ENCODE measurements at places on chromosomes 2 and 18. TPM values are rescaled to one million over a fixed set of nuclear protein-coding genes. Genes with fewer than 3 reads are reported as not detected.

DNA sequence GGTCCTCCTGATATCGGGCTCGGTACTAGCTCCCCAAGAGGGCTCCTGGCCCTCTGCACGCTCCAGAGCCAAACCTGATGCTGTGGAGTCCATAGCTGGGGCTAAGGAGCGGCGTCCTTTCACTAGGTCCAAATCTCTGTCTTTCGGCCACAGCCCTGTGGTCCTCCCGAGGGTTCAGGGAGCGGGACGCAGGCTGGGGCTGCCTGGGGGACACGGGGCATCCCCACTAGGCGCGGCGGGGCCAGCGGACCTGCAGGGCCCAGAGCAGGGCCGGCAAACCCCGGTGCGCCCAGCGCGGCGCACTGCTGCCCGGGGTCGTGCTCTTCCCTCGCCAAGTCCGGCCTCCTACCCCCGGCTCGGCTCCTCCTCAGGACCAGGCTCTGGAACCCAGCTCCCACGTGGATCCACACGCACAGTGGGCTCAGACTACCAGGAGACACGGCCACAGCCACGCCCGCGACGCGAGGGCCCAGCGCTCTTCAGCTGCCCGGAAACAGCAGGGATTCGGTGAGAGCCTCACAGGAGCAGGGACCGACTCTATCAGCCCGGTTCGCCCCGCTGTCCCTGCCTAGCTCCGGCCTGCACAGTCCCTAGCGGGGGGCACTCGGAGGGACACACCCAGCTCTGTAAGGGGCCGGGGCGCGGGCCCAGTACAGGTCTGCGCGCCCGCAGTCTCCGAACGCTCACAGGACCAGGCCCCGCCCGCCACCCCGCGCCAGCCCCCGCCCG, 593 bp downstream of the ZNF514 start:
- peak; percentile 24 for DNase-seq

- no peak for DNase-seq
These were observed 1288.7 kb downstream of the CNTNAP5 start for GRCh38 chr2:125313806-125314205.

DNA sequence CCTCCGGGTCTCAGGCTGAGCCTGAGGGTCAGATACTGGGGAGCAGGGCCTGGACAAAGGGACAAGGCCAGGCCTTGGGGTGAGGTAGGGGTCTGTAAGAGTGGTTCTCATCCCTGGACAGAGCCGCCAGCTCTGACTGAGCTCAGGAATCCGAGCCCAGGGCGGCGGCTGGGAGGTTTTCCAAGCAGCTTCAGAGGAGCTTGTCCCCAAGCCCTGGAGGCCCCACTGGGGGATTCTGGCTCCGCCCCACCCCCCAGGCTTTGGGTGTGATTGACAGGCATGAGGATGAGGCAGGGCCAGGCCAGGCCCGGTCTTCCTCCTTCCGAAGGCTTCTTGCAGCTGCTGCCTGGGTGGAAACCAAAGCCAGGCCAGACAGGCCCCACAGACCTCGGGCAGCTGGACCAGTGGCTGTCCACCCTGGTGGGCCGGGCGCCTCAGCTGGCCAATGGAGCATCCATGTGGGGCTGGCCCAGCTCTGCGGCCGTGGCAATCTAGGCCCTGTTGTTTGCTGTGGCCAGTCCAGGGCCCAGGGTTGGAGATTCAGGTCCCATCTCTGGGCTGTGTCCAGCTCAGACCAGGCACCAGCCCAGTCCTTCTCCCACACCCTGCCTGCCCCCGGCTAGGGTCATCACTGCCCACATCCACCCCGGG, 23.1 kb upstream of the GPC1 start:
- DNase-seq, result no peak

GRCh38 chr2:228675646-228676045, 494.2 kb upstream of the SPHKAP start:
- no peak for DNase-seq

DNA sequence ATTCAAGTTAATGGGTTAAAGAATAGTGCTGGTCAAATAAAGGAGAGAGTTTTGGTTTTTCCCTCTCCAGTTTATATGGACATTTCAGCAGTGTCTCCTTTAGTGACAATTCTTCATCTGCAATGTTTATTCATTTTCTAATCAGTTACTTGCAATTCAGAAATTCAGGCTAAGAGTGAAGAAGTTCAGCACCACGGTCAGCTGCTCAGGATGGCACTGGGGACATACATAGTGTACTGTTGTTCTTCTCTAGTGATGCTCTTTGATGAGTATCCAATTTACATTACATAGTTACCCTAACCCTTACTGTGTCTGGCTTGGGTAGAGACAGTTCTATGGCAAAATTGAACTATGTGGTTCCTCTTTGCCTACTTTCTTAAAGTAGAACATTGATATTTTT, 412.7 kb downstream of the CNTNAP5 start:
- DNase-seq, result no peak

DNA sequence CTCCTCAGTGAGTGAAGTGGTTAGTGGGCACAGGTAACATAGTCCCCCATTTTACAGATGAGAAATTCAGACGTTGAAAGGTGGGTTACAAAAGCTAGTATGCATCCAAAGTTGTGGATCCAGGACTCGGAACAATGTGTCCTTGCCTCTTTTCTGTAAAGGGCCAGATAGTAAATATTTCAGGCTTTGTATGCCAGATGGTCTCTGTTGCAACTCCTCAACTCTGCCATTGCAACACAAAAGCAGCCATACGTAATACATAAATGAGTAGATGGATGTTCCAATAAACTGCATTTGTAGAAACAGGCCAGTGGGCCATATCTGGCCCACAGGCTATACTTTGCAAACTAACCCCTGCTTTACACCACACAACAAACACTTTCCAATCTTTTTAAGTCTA, 166.6 kb upstream of the PKDCC start:
- no peak for DNase-seq

GRCh38 chr2:167504061-167504460, 615.8 kb downstream of the XIRP2 start:
- DNase-seq, result no peak

DNA sequence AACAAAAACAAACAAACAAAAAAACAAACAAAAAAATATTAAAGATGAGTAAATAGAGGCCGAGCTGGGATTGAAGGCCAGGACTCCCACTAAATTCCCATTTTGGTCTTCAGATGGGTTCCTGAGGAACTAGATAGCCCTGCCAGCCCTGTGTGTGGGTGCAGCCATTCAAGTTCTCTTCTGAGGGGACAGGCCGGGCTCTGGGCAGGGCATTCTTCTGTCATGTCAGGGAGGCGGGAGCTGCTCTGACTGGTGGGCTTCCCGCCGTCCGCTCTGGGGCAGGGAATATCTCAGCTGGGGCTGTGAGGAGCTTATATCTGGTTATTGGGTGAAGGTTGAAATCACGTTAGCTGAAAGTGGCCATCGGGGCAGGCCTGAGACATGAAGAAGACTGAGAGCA, 127.3 kb upstream of the CXCR4 start:
- no peak for DNase-seq

GRCh38 chr18:39186008-39186407, 1620.4 kb upstream of the CELF4 start:
- no peak for DNase-seq

DNA sequence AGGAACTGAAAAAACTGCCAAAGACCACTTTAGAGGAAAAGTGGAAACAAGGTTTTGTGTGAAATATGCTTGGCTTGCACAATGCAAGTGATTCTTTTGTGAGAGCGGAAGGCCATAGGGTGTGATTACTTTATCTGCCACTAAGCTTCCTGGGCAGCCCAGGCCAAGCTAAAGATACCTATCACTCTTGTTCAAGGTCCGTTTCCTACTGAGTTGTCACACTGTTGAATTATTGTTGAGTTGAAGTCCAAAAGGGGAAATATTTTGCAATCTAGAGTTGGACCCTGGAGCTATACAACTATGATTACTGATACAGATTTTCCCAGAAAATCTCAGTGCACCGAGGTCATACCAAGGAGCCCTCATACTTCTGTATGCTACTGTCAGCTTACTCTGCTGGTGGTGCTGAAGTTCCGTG, 72.7 kb upstream of the CTAGE1 start:
- DNase-seq, result no peak

GRCh38 chr2:95278051-95278471, 3.8 kb downstream of the PROM2 start:
- no peak for DNase-seq

DNA sequence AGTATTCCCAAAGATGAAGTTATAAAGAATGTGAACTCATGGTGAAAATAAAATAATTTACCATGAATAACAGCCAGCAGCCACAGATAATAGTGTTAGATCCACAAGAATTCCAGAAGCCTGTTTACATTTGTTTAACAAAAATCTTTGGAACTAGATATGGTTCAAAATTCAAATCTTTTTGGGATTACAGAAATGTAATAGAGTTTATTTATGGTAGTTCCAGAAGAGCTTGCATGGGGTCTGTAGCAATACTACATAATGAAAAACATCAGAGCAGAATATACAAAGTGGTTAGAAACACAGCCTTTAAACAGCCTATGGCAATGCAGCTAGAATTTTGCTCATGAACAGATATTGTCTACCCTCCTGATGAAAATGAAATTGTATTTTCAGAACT, 179.1 kb downstream of the RDH14 start:
- DNase-seq, result no peak

DNA sequence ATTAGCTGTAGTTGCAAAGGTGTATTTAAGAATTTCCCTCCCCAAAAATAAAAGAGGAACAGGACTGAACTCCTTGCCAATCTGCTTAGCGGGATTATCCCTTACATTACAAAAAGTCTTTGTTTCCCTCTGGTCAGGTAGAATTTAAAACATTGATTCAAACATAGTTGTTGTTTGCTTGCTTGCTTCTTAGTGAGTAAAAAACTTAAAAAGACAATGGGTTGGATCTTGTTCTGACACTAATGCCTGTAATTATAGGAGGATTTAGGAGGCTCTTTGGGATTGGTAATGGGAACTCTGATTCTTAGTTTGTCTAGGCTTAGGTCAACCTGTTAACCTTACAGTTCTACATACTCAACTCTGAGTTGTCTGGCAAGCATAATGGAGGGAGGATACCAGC, 3.7 kb upstream of the CEBPZOS start:
- no peak for DNase-seq

DNA sequence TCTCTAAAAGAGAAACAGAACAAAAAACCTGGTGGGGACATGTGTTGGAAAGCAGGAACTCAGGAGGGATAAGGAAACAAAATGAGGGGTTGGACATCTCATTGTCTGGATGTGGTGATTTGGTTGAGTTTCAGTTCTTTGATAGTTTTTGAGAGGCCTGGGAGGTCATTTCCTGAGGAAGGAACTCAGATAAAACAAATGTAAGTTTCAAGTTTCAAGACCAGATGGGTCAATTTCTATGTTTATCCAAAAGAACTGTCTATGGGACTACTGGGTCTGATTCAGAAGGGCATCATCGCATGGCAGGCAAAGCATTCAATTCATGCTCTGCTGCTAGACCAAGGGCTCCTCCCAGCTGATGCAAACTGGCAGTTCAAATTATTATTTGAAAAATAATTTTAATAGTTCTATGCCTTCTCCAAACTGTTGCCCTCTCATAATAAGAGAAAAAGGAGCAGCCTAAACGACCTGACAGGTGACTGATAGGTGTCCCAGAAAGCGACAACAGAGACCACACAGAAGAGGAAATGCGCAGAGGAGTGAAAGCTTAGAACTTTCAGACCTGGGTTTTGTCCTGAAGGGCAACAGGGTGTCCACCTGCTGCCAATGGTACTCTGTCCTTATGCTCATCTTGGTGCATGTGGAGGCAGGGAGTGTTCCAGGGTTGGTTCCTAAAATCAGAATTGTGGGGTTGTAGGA, 39.3 kb upstream of the SH3RF3 start:
- DNase-seq, result no peak

GRCh38 chr2:218435003-218435982, 16.4 kb downstream of the VIL1 start:
- DNase-seq, result no peak

- DNase-seq, result no peak
These were observed 68.2 kb upstream of the CNGA3 start for GRCh38 chr2:98278074-98278473.

DNA sequence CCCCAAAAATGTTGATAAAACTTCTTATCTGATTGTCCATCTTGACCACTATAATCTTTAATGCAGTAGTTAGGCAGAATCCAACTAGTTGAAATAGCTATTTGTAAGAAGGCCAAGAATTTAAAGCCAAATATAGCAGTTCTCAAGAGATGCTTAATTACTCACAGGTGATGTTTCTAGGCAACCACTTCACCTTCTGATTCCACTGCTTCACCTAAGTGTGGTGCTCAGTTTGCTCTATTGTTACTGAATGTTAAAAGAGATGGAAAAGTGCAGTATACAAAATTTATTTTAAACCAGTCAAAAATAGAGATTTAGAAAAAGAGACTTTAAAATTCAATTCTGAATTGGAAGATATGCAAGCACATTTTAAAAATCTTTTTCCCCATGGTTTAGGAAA, 539.4 kb downstream of the ZNF804A start:
- no peak for DNase-seq

GRCh38 chr2:134208825-134209224, 45.0 kb upstream of the MGAT5 start:
- no peak for DNase-seq

GRCh38 chr2:8477552-8478470, 204.0 kb upstream of the ID2 start:
- no peak for DNase-seq

DNA sequence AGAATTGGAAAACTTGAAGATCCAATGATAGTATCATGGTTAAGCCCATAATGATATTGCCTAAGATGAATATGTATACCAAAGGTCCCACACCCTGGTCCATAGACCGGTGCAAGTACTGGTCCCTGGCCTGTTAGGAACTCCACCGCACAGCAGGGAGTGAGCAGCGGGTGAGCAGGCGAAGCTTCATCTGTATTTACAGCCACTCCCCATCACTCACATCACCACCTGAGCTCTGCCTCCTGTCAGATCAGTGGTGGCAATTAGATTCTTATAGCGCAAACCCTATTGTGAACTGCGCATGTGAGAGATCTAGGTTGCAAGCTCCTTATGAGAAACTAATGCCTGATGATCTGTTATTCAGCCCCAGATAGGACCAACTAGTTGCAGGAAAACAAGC, 402.4 kb downstream of the EPHA4 start:
- no peak for DNase-seq

GRCh38 chr2:233179848-233180366, 71.6 kb upstream of the ATG16L1 start:
- no peak for DNase-seq

DNA sequence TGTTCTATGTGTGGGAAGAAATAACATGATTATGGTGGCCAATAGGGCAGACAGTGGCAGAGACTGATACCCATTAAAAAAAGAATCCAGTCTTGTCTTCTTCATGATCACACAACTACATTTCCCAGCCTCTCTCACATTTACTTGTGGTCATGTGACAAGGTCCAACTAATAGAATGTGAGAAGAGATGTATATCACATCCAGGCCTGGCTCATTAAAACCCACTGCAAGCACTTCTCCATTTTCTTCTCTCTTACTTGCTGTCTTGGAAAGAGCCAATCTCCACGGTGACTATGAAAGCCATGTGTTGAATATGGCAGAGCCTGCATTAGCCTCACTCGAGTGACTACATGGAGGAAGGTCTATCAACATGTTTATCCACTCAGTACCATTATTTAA, 306.2 kb upstream of the ZEB2 start:
- DNase-seq, result no peak

HOXD12 gene
- not detected for total RNA-seq

RTKN gene
- total RNA-seq, result 6.7 TPM

STARD6 gene
- total RNA-seq, result not detected

LGALSL gene
- 53.7 TPM for total RNA-seq

VIT gene
- not detected for total RNA-seq

SOWAHC gene
- 44.0 TPM for total RNA-seq

SLC4A5 gene
- total RNA-seq, result 2.2 TPM

UGT1A8 gene
- not detected for total RNA-seq

CCDC85A gene
- 38.8 TPM for total RNA-seq

CCDC74B gene
- total RNA-seq, result 3.6 TPM

Data from occipital lobe (tissue), 3 donors.